ENCODE measurements at places on chromosomes 1 and 21.

DNA sequence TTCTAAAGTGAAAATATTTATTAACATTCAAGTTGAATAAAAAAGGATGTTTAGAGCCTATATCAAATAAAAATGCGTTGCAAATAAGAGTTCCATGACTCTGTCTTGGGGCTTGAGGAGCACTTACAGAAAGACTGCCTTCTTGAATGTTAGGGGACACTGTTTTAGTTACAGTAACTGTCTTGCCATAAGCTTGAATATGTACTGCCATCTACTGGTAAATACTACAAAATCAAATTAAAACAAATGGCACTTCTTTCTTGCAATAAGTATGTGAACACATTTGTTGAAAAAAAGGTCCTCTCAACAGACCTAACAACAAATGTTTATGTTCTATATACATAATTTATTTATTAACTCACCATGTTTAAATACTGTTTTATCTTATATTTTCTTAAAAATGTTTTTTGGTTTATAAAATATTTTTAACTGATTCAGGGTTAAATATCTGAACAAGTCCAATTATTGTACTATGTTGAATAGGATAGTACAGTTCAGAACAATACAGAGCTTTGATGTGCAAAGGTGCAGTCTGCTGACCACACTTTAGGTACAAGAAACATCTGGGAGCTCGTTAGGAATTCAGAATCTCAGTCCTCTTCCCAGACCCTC is 199.5 kb downstream of the LRRIQ3 start:
- DNase-seq: no peak

DNA sequence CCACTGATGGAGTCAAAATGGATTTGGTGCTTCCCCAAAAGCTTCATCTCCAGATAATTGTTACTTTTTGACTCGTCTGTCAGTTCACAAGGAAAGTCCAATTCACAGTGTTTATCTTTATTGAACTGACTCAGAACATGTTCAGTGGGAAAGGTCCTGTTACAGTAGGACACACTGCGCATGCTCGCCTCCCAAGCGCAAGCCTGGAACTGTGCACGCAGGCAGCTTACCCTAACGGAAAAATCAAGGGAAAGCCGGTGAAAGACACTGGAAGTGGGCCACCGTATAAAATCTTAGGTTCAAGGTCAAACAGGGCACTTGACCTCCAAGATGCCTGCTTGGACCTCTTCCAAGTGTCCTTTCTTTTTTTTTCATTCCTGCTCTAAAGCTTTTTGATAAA is 174.6 kb downstream of the USP25 start:
- DNase-seq: no peak

DNA sequence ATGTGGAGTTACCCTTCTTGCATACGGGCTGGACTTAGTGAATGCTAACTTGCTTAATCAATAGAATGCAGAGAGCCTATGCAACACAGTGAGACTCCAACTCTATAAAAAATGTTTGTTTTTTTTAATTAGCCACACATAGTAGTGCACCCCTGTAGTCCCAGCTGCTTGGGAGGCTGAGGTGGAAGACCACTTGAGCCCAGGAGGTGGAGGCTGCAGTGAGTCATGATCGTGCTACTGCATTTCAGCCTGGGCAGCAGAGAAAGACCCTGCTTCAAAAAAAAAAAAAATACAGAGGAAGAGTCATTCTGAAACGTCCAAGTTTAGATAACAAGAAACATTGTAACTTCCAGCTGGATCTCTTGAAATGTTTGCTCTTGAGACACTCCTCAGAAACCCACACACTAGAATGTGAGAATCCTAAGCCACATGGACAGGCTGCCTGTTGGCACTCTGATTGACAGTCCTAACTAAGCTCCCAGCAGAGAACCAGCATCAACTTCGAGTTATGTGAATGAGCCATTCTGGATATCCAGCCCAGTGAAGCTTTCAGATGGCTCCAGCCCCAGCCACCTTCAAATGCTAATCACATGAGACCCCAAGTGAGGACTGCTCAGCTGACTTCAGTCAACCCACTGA is 20.0 kb upstream of the CAP1 start:
- no peak for DNase-seq

DNA sequence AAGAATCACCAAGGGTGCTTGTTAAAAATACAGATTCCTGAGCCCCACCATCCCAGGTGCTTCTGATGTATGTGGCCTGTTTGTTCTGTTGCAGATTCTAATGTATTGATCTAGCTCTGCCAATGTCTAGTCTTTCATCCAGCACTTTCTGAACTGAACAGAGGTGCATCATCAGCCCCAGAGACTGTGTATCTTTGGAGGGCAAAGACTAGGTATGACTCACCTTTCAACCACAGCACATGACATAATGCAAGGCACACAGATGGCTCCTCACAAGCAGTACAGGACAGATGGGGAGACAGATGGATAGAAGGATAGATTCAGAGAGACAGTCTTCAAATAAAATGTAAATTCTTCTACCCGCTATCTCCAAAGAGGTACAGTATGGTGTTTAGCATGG is 32.3 kb downstream of the CD58 start:
- no peak for DNase-seq

- no peak for DNase-seq
Observed at GRCh38 chr1:75671708-75672107, 52.8 kb upstream of the ACADM start.

DNA sequence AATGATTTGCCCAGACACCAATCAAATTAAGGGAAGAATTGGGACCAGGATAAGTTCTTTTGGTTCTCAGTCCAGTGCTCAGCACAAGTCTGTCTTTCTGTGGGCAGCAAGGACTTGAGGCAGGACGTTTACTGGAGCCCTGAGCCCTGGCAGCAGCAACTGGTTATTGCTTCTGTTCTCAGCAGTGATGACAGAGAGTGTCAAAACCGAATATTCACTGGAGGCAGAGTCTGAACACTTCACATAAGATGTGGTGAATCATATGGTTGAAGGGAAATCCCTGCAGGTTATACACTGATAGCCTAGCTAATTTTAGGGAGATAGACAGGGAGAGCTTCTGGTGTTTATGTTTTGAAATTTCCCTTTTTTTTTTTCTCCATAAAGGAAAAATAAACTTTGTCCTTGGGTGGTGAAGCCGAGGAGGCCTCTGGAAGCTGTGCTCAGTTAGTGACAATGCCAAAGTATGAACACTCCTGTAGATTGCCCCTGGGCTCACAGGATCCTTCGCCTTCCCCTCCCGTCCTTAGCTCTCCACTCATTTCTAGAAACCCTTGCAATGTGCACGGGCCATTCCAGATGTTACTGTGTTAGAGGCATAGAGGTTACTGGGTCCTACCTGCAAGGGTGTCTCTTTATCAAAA is 26.3 kb upstream of the TSPAN2 start:
- no peak for DNase-seq

DNA sequence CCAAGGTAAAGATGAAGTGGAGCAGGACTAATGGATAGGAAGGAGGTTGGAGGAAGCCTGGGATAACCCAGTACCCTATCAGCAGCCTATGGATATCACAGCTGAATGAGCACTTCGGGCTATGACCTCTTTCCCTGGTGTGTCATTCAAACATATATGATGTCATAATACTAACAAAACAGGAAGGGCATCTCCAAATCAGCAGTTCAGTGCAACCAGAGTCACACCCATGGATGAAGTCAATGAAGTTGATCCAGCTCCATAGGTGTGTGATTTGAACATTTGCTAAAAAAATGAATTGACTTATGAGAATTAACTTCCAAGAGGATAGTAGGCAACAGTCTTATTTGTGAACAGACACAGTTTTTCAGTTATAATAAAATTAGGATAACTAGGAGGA is 1.7 kb upstream of the C1orf116 start:
- DNase-seq: no peak

GRCh38 chr1:244834543-244835275 is 749 bp upstream of the COX20 start:
- DNase-seq: peak; percentile 93

DNA sequence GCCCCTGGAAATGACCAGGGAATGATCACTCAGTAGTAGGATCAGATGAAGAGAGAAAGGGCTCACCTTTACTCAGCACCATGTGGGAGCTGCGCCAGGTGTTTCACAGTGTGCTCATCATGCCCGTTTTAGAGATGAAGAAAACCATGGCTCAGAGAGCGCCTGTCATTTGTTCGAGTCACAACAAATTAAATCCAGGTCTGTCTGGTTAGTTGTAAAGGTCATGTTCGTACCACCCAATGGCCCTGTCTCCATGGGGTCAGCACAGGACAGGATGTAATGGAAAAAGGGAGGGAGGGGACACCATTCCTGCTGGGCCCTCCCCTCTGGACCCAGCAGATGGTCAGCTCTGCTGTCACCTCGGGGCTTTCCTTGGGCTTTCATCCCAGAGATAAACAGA is 15.2 kb downstream of the KIRREL1 start:
- DNase-seq: no peak

DNA sequence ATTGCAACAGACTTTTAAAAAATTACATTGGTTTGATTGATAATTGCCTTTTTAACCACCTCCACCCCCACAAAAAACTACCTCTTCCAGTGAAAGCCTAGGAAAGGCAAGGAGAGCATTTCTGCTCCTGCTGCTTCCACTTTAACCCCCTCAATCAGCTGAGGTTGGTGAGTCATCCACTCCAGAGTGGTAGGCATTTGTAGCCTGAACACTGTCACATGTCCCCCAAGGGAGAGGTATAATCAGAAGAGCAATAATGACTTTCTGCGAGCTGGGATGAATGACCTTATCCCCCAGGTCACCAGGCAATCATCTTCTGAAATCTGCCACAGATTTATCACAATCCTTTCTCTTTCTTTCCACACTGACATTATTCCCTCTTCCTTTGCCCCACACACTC is 126.6 kb upstream of the CAMK1G start:
- DNase-seq: no peak

DNA sequence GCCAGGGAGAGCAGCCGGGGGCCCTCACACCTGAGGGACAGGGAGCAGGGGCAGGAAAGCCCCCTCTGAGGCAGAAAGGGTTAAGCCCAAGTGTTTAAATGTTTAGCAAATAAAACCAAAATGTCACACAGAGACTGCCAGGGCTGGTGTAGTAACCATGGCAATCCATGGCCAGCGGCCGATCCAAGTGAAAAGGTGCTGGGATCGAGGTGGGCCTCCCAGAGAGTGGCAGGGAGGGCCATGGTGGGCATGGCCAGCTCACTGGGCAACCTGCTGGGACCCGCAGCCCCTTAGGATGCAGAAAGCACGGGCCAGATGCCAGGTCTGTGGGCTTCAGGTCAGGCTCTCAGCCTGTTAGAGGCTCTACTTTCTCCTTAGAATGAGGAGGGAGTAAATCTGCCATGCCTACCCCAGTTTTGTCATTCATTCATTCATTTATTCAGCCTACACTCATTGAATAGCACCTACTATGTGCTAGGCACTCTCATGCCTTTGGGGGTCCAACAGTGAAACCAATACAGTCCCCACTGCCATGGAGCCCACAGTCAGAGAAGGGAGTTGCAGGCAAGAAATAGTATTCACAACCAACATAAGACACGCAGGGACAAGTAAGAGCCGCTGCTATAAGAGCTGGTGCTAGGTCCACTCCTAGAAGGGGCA is 56.1 kb downstream of the KCNN3 start:
- DNase-seq: no peak

DNA sequence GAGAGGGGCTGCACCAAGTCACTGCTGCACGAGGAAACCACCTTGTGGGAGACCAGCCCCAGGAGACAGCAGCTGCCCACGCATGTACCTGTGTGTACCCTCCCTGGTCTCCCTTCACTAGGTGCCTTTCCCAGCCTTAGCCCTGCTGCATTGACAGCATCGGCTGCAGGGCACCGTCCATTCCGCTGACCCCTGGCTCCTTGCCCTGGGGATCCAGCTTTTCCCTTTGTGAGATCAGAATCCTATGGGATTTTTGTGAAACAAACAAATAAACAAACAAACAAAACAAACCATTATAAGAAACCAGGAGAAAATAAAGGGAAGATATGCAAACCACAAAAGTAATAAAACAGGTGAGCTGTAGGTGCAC is 2.1 kb downstream of the STUM start:
- no peak for DNase-seq

GRCh38 chr21:28196981-28197380 is 795.7 kb downstream of the LTN1 start:
- DNase-seq: no peak

DNA sequence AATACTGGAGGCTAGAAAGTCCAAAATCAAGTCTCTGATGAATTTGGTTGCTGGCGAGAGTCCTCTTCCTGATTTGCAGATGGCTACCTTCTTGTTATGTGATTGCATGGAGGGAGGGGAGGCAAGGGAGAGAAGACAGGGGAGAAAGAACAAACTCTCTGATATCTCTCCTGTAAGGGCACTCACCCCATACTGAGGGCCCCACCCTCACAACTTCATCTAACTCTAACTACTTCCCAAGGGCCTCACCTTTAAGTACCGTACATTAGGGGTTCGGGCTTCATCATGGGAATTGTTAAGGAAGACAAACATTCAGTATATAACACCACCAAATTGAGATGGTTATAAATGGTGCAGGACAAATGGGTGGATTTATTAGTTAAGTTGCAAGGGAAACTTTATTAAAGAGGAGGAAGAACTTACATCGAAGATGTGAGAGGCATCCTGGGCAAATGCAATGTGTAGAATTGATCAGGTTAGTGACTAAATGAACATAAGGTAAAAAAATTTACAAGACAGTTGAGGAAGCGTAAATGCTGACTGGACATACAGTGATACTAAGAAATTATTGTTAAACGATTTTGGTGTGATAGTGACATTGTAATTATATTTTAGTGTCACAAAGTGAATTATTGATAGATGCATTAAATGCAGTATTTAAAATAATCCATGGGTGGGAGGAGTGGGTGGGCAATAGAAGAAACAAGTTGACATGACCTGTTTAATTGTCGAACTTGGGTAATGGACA is 10.6 kb downstream of the OR2B11 start:
- no peak for DNase-seq

DNA sequence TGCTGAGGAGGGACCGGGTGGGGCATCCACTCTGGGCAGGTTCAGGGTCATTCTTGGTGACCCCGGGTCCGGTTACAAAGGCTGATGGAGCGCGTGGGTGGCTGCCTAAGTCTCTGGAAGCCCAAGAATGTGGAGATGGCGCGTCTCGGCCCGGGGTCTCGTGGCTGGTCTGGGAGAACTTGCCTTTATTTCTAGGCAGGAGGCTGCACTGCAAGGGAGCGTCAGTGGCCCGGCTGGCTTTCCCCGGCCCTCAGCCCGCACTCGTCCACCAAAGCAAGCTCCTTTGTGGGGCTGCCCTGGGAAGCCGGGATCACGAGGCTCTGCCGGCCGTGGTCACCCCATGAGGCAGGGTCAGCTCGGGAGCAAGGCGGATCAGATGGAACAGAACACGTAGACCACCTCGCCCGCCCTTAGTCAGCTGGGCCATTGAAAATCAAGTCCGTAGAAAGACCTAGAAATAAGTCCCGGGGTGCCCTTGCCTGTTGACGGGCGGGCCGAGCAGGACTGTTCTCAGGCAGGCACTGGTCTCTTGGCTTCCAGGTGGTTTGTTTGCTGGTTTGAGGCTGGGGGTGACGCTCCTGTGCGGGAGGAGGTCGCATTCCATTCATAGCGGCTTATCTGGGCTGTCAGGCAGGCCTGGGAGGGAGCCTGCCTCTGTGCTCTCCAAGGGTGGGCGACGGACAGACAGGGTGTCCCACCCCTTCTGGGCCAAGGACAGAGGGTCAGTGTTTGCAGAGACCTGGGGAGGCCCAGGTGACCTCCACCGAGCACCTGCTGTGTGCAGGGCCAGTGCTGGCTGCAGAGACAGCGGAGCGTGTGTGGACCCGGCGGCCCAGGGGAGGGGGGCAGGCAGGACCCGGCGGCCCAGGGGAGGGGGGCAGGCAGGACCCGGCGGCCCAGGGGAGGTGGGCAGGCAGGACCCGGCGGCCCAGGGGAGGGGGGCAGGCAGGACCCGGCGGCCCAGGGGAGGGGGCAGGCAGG is 25.8 kb downstream of the COL18A1 start:
- DNase-seq: no peak

- no peak for DNase-seq
Observed at GRCh38 chr1:116945996-116946395, 36.3 kb downstream of the PTGFRN start.

Measured in activated CD4-positive, alpha-beta T cell treated with anti-CD3 and anti-CD28 coated beads, Interleukin-2, amount 50 U/mL, for 48 hours (primary cell).